Activated CD4-positive, alpha-beta T cell treated with anti-CD3 and anti-CD28 coated beads for 1 hour (primary cell): ENCODE measurements at places on chromosomes 1 and 21.
A peak's percentile ranks its signal among the peaks of the same experiment; 100 is the strongest.

GRCh38 chr1:171841050-171841910 is at the start of gene DNM3:
Gene DNM3, plus strand, starts transcription at chr1:171841498. Its CDS starts 159 bp downstream, at chr1:171841657.
- DNase-seq: peak; percentile 70

- no peak for DNase-seq
These were observed 974.8 kb downstream of the ADGRL2 start for GRCh38 chr1:82775406-82776000.

DNA sequence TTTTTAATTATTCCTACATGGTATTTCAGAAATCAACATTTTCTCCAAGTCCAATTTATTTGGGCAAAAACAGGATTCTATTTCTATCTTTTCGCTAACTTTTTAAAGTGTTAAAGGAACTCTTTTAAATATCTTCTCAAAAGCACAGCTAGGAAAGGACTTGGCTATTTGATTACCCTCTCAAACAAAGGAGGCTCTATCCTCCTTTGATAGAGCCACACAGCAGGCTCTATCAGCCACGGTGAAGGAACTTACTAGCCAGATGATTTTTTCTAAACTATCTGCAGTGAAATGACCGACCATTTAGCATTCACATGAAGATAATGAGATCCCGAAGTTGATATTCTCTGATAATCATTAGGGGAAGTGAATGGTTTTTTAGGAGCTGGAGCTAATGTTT is 9.1 kb downstream of the ANGPTL7 start:
- no peak for DNase-seq

GRCh38 chr1:153355445-153356071 is 2.1 kb upstream of the S100A9 start:
- no peak for DNase-seq

DNA sequence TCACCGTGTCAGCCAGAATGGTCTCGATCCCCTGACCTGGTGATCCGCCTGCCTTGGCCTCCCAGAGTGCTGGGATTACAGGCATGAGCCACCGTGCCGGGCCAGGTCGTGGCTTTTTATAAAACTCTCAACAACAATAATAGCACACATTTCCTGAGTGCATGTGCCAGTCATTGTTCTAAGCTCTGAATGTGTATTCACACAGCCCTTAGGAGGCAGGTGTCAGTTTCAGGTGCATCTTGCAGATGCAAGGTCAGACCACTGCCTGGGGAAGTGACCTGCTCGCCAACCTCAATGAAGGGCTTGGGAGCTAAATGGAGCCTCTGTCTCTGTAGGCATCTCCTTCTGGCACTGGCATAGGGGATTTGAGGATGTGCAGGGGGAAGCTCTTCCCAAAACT is 1.6 kb upstream of the LEFTY2 start:
- DNase-seq: no peak

DNA sequence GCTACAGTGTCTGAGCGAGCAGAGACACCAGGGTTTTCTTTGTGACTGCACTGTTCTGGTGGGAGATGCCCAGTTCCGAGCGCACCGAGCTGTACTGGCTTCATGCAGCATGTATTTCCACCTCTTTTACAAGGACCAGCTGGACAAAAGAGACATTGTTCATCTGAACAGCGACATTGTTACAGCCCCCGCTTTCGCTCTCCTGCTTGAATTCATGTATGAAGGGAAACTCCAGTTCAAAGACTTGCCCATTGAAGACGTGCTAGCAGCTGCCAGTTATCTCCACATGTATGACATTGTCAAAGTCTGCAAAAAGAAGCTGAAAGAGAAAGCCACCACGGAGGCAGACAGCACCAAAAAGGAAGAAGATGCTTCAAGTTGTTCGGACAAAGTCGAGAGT is 2.7 kb downstream of the ZBTB18 start:
- no peak for DNase-seq

GRCh38 chr1:18458133-18459092 is 22.3 kb upstream of the KLHDC7A start:
- no peak for DNase-seq

GRCh38 chr1:212606395-212607205 is 2.0 kb upstream of the ATF3 start:
- peak; percentile 32 for DNase-seq

DNA sequence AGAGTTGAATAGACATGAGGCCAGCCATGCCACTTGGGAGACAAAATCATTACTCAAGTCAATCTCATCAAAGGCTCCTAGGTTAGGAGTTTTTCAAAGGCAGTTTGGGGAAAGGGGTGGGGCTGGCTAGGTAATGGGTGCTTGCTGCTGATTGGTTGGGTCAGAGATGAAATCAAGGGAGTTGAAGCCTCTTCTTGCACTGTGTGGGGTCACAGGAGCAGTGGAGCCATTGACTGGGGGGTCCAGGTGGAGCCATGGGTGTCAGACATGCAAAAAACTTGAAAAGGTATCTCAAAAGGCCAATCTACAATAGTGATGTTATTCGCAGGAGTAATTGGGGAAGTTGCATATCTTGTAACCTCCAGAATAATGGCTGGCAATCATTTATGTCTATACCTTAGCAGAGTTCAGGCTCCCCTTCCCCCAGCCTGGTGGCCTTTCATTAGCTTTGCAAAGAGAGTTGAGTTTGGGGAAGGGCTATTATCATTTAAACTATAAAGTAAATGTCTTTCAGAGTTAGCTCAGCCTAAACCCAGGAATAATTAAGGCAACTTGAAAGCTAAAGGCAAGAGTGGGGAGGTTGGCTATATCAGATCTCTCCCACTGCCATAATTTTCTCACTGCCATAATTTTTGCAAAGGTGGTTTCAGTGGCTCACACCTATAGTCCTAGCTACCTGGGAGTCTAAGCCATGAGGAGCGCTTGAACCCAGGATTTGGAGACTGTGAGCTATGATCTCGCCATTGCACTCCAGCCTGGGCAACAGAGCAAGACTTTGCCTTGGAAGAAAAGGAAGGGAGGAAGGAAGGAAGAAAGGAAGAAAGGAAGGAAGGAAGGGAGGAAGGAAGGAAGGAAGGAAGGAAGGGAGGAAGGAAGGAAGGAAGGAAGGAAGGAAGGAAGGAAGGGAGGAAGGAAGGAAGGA is 7.8 kb upstream of the PINK1 start:
- DNase-seq: no peak

DNA sequence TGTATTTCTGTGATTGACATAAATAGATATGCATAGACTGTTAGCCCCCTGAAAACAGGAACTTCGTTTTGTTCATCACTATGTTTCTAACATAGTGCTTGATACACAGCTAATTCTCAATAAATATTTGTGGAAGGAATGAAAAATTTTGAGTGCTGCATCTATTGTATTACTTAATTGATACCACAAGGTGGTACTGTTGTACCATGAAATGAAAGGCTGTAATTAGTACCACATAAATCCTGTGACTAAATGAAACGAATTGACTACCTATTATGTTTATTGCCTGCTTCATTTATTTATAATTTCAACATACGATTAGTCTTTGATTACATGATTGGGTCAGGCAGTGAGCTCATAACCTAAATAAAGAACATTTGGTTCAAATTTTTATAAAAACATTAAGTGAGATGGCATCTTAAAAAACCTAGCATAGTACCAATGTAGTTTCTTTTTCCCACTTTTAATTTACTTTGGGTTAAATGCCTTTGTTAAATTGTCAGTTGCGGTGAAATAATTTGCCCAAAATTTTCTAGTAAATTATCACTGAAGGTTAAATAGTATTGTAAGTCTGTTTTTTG is 15.0 kb upstream of the TGFB2 start:
- DNase-seq: no peak

DNA sequence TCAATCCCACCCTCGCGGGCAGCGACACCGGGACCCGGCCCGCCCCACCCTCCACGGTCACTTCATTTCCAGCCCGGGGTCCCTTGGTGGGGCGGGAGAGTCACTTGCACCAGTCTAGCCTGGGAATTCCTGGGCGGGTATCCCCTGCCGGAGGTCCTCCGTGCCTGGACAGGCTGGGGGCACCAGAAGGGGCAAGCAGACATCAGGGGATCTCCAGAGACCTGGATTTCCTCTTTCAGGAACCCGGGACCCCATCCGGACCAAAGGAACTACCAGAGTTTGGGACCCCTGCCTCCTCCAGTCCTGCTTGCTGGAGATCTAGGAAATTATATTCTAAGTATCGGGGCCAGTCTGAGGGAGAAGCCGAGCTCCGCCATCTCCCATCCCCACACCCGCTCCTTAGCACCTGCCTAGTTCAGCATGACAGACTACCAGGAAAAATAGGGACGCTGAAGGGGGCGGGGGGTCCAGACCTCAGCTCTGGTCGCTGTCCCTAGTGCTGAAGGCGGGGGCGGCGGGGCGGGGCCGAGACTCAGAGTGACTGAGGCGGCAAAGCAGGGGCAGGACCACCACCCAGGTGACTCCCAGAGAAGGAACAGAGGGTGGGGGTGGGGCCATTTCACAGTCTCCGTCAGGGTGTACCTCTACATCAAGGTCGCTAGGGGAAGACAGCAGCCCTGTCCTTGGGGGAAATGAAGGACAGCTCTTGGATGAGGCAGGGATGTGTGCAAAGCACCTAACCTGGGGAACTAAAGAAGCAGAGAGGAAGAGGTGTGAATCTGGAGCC is 832 bp downstream of the HCN3 start:
- peak; percentile 47 for DNase-seq

GRCh38 chr1:245113649-245114048 is 41.1 kb upstream of the KIF26B start:
- DNase-seq: no peak

DNA sequence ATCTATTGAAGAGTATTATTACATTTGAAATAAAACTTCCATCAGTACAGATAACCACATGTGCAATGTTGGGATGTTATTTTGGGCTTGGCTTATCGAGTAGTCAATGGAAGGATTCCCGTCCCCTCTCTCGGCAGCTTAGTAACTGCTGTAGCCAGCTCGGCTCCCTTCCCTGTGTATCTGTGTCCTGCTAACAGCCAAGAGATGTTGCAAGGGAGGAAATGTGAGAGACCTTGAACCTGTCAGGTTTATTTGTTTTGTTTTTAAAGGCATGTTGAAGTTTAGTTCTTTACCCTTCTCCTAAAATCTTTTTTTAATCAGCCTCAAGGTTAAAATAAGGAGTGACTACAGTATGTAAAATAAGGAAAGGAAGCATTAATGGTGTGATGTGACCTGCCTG is 13.6 kb upstream of the TARS2 start:
- no peak for DNase-seq

DNA sequence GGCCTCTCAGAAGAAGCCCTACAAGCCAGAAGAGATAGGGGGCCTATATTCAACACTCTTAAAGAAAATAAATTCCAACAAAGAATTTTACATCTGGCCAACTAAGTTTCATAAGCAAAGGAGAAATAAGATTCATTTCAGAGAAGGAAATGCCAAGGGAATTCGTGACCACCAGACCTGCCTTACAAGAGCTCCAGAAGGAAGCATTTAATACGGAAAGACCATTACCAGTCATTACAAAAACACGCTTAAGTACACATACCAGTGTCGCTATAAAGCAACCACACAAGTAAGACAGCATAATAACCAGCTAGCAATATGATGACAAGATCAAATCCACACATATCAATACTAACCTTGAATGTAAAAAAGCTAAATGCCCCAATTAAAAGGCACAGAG is 704.9 kb upstream of the CHRM3 start:
- DNase-seq: no peak

DNA sequence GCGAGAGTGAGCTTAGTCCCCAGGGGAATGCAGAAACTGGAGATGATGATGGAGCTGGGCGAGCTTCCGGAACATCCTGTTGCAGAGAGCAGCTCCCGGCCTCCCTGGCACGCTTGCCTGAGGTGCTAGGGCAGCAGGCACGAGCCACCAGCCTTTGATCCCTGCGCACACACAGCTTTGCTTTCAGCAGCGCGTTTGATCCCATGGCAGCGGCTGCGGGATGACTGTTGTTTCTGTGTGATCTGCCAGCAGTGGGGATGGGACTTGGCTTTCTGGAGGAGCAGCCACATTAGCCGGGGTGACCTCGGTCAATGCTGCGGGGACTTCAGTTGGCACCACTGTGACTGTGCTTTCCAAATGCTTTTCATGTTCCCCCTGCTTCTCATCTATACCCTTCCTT is 193.2 kb downstream of the KAZN start:
- DNase-seq: no peak

- DNase-seq: no peak
These were observed 198.9 kb downstream of the HS2ST1 start for GRCh38 chr1:87113313-87113712.

DNA sequence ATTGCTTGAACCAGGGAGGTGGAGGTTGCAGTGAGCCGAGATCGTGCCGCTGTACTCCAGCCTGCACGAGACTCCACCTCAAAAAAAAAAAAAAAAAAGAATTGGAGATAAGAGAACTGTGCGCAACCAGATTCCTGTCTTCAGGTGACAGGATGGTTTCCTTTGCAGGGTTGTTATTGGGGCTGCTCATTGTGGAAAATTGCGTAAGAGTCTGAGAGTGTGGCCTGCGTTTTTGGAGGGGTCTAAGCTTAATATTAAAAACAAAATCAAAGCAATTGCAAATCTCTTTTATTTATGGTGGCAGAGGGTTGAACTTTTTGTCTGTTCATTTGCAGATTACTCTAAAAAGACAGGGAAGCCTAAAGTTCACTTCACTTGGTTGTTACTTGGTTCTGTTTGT is 36.0 kb upstream of the BCAR3 start:
- DNase-seq: no peak

GRCh38 chr1:19605967-19606366 is 38.1 kb upstream of the NBL1 start:
- DNase-seq: no peak

DNA sequence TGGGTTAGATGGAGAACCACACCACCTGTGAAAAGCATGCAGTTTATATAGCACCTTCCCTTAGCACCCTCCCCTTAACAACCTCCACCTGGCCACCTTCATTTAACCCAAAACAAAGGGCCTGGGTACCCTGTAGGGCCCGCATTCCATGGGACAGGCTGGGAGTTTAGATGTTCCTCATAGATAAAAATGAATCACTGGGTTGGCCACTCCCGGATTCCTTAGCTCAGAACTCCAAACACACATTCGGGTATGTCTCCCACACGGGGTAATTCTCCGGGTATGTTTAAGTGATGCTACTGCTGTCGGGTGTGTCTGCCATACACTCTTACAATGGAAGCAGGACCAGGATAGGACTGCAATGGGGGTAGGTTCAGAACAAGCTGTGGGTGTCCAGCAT is 43.9 kb upstream of the FOXO6 start:
- DNase-seq: no peak

GRCh38 chr1:2571348-2571747 is 15.2 kb downstream of the TNFRSF14 start:
- DNase-seq: no peak

DNA sequence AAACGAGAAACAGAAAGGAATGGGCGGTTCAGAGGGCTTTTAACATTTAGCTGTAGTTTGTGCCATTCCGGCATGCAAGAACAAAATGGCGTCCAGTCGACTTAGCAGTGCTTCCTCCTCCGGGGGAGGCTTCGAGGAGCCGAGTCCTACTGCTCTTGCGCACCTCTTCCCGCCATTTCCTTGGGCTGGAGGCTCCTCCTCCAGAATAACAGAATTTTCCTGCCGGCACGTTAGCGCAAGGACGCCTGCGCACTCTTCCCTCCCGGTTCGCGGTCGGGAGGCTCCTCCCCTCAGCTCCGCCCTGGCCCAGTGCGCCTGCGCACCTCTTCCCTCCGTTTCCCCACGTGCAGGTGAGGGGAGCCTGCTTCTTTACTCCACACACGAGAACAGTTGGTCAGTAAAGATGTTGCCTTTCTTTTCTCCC is 1.0 kb downstream of the DMRTB1 start:
- no peak for DNase-seq
